ENCODE measurements at places on chromosomes 2 and 18.

GRCh38 chr2:186554429-186554828 lies 35.4 kb upstream of the ITGAV start:
- no peak for DNase-seq

- no peak for DNase-seq
Observed at GRCh38 chr2:219844401-219845091, 217.1 kb downstream of the SLC4A3 start.

- no peak for DNase-seq
Observed at GRCh38 chr2:235513984-235514626, 20.3 kb downstream of the AGAP1 start.

DNA sequence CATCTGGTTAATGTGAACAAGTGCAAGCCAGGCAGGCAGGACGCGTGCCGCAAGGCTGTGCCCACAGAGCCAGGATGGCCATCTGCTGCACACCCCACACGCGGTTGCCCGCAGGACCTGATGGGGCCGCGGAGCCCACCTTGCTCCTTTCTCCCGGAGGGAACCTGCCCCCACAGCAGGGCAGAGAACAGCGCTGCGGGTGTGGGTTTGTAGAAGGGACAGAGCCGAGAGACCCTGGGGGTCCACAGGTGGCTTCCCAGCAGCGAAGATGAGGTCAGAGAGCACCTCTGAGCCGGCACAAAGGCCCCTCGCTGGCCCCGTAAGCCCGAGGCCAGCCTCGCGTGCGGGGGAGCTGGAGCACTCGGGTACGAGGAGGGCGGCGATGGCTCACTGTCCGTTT lies 460.8 kb upstream of the SALL3 start:
- DNase-seq, result no peak

- DNase-seq, result no peak
Observed at GRCh38 chr2:176132205-176133171, 3.0 kb downstream of the HOXD8 start.

GRCh38 chr2:2000724-2001061 lies 256.4 kb upstream of the PXDN start:
- DNase-seq, result no peak

DNA sequence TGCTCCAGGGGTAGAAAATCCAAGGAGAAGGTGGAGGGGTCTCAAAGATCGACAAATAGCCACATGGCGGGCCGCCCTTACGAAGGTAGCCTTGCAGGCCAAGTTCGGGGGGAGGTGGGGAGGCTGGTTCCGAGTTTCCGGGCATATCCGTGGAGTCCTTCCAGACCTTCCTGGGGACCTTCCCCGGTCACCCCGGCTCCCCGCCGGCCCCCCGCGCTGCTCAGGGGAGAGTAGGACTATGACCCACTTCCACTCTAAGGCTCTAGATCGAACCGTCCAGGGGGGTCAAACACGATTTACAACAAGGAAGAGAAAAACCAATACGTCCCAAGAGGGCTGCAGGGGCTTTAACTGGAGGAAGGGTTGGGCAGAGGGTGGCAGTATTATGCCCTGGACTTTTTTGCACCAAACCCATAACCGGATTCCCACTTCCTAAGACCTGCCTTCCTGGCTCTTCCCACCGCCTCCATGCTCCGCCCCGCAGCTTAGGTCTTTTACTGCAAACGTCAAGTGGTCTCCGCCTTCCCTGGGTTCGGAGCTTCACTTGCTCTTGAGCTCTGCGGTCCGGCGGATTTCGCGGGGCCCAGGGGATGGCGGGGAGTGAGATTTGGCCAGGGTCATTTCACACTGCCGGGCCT lies 779 bp upstream of the LYPD6 start:
- peak; percentile 43 for DNase-seq

GRCh38 chr2:43675646-43676321 lies 445 bp downstream of the C1GALT1C1L start:
- DNase-seq, result no peak

DNA sequence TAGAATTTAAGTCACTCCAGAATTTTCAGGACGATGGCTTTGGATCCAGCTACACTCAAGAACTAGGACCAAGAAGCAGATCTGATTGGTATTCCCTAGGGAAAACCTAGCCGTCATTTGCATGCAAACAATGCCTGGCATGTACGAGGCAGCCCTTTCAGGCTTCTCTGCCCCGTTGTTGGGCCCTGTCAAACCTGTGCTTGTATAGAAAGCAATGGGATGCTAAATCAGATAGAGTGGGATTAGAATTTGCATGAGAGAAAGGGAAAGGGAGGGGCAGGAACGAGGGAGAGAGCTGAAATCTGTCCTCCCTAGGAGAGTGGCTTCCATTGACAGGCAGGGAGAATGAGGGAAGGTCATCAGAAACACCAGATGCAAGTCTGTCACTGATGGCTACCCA lies 28.6 kb downstream of the ARID5A start:
- no peak for DNase-seq

- DNase-seq, result peak; percentile 61
Observed at GRCh38 chr18:3186678-3187658, 32.8 kb downstream of the MYOM1 start.

DNA sequence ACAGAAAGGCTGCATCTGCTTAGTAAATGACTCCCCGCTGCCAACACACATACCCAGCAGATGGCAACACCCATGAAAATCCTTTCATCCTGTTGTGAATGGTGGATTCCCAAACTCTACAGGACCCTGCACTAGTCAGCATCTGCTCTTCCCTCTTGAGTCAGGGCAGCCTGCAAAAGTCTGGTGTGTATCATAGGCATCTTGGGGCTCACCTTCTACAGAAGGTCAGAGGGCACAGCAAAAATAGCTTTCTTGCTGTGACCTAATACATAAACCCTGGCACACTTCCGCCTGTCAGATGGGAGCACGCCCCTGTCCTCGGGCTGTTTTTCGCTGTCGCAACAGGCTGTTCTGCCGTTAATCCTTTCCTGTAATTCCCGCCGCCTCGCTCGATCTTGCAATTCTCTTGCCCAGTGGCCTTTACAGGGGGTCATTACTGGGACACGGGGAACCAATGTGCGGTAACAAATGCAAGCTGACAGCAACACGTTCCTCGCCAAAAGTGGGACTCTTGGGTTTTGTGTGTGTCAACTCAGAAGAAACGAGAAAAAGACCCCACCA lies 19.9 kb upstream of the SCYGR1 start:
- DNase-seq, result peak; percentile 14
